ENCODE measurements at places on chromosomes 2 and 18.

- DNase-seq = no peak
Observed at GRCh38 chr2:26382564-26382963, 19.2 kb upstream of the DRC1 start.

GRCh38 chr2:163200741-163201140 lies 362.2 kb upstream of the KCNH7 start:
- DNase-seq = no peak

DNA sequence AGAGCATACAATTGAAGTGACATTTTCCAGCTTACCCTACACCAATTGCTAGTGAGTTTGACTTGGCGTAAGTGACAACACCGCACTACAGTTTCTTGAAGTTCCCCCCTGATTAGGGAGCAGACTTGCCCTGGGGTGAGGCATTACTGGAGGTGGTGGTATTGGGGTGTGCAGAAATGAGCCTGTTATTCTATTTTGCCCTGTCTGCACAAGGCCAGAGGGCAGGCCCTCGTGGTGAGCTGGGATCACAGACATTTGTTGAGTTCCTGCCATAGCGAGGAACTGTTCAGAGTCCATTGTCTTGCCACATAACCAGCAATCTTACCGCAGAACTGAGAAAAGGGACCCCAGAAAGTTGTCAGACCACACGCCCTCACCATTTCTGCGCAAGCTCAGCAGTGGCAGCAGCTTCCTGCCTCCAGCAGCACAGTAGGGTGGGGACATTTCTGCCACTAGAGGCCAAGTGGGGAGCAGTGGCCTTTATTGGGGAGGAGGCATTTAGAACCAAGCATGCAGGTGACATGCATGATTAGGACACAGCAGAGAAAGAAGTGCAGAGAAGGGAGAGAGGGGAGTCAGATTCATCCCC lies 103.6 kb upstream of the BCL2L11 start:
- DNase-seq = no peak

- DNase-seq = peak; percentile 87
Observed at GRCh38 chr18:76405681-76406356, 89.2 kb downstream of the ZNF516 start.

DNA sequence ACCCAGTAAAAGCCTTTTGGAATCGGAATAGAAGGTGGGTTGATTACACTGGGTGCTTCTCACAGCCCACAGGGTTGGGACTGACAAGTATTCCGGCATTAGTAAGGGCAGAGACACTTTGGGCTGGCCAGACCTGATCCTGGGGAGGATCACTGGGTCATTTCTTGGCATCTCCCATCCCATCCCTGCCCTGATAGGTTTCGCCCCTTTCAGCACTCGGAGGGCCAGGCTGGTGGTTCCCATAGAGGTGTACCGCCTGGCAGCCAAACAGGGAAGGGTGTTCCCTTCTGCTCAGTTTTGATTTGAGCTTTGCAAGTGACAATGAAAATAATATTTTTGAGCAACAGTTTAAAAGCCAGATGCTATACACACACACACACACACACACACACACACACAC lies 37.3 kb downstream of the CYP1B1 start:
- no peak for DNase-seq

Data from ELF-1 (cell line).